CD4-positive, alpha-beta T cell (primary cell): ENCODE measurements at places on chromosomes 5 and 9.

DNA sequence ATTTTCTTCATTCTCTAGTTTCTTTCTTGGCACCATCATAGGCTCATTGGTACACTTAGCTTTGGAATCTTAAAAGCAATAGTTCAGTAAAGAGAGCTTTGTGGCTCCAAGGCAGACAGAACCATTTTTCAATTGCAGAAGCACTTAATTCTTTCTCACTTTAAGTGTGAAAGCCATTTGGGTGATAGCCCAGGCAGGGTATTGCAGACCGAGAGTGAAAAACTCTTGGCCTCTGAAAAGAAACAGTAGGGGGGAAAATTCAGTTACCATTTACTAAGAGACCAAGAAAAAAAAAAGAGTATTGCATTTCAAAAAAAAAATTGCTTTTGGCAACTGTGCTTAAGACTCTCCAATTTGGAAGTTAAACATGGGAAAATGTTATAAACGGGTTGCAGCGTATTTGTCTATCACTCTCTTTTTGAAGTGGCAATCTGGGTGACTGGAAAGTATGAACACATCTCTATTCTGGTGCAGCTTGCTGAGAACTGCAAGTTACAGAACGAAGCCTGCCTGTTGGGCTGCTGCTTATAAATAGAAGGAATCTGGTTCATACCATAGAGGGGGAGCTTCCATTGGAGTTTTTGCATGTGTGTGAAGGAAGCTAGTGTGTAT is 170.5 kb downstream of the TLE4 start:
- H3K27me3 ChIP-seq: no peaks in the 10 kb centered on the region
- no peak for DNase-seq
- H3K27ac ChIP-seq: no peak overlapping the region
- no peaks in the 10 kb centered on the region for H3K36me3 ChIP-seq
- H3K4me3 ChIP-seq: no peak overlapping the region

GRCh38 chr5:72213482-72213881 is 106.2 kb downstream of the MAP1B start:
- no peak for DNase-seq
- H3K4me3 ChIP-seq: no peak overlapping the region
- H3K36me3 ChIP-seq: peaks cover 8% of the 10 kb centered on the region
- no peaks in the 10 kb centered on the region for H3K27me3 ChIP-seq

DNA sequence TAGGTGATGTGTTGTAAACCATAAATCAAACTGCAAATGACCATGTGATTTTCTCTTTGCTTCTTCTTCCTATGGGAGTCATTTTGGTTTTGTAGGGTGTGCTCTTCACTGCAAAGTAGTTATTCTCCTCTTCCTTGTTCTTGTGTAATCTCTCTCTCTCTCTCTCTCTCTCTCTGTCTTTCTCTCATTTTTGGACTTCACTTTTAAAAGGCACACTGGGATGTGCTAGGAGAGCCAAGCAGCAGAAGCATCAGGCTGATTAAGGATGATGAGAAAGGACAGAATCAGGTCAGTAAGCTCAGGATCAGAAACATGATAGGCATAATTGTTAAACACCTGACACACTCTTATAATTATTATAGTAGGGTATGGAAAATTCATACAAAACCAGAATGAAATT is 505.3 kb upstream of the ZNF608 start:
- no peaks in the 10 kb centered on the region for H3K27me3 ChIP-seq
- no peak overlapping the region for H3K4me3 ChIP-seq
- no peaks in the 10 kb centered on the region for H3K36me3 ChIP-seq
- H3K4me1 ChIP-seq: no peaks in the 10 kb centered on the region

GRCh38 chr9:126518763-126519162 is 95.0 kb upstream of the LMX1B start:
- peaks cover 50% of the 10 kb centered on the region for H3K4me1 ChIP-seq
- H3K36me3 ChIP-seq: no peaks in the 10 kb centered on the region
- no peak for DNase-seq
- H3K4me3 ChIP-seq: no peak overlapping the region

DNA sequence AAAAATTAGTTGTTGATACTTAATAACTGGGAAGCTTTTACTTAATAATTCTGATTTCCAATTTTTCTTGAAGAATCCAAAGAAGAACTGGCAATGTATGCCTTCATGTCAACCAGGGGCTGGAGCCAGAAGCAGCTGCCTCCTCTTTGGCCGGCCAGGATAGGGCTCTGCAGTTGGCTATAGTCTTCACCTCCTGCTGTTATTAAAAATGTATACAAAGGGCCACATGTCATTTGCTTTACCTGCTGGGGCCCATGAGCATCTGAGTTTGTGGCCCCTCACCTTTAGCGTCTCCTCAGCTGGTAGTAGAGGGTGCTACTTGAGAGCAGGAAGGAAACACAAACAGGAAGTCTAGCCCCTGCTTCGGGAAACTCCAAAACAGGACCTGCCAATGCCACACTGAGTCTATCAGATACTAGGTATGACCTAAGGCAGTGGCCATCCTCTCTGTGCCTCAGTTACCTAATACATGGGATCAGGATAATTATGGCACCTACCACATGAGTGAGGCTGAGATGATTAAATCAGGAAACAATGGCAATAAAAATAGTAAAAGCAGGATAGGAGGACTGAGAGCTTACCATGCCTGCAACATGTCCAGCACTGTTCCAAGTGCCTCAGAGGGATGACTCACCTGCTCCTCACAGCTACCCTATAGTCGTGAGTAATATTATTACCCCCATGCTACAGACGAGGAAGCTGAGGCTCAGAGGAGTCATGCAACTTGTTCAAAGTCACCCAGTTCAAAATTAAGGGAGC is 21.3 kb downstream of the CCDC69 start:
- no peaks in the 10 kb centered on the region for H3K27me3 ChIP-seq
- H3K4me1 ChIP-seq: peaks cover 41% of the 10 kb centered on the region
- no peak overlapping the region for H3K4me3 ChIP-seq
- DNase-seq: peak; percentile 26

DNA sequence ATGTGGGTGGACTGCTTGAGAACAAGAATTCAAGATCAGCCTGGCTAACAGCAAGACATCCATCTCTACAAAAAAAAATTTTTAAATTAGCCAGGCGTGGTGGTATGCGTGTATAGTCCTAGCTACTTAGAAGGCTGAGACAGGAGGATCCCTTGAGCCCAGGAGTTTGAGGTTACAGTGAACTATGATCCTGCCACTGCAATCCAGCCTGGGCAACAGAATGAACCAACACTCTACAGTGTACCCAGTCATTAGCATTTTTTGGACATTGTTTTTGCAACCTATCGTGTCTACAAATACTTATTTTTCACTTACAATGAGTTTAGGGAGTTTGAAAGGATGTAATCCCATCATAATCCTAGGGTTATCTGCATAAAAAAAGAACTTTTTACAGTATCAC is 22.1 kb downstream of the RICTOR start:
- no peak for DNase-seq
- H3K4me3 ChIP-seq: no peak overlapping the region
- no peak overlapping the region for H3K27ac ChIP-seq

DNA sequence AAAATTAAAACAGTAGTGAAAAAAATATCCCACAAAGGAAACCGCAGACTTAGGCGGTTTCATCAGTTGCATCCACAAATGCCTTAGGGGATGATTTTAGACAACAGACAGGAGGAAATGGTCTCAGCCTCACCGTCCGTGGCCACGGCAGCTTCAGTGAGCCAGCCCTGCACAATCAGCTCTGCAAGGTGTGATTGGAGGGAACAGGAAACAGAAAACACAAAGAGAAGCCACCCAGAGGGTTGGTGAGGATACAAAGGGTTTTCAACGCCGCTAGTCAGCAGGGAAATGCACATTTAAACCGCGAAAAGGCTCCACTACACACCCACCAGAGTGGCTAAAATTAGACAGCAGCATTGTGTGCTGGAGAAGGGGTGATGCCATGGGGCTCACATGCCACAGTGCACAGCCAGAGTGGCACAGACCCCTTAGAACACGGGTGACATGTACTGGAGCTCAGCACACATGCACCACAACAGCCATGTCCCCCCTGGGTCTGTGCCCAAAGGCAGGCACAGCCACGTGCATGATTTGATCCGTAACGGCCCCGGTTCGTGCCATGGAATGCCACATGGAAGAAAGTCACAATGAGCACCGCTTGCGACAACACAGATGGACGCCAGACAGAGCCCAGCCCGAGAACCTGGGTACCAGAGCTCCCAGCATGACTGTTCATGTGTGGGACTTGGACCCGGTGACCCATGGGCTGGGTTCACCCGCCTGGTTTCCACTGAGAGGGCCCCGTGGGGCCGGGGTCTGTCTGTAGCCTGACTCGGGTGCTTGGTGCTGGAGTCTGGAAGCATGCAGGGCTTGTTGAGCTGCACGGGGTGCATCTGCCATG is 18.3 kb upstream of the TERT start:
- no peak overlapping the region for H3K27ac ChIP-seq
- no peaks in the 10 kb centered on the region for H3K27me3 ChIP-seq
- H3K4me3 ChIP-seq: peak overlapping the region; percentile 35
- DNase-seq: peak; percentile 37
- H3K36me3 ChIP-seq: peaks cover 5% of the 10 kb centered on the region

DNA sequence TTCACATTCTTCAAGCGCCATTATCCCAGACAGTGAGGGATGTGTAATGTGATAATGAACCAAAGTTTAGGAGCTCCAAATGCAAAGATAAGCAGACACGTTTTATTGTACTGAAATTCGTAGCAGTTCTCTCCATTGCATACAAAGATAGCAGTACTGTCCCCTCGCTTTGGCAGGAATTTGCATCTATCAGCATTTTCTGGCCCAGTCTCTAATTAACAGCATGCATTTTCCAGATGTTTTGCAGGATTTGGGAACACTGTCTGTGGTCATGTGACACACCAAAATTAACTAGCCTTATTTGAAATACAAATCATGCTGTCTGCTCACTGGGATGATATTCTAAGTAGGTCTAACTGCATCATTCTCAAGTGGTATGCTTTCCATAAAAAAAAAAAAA is 235.9 kb upstream of the TRPM3 start:
- H3K4me1 ChIP-seq: no peaks in the 10 kb centered on the region
- no peaks in the 10 kb centered on the region for H3K27me3 ChIP-seq
- no peak for DNase-seq
- H3K27ac ChIP-seq: no peak overlapping the region

DNA sequence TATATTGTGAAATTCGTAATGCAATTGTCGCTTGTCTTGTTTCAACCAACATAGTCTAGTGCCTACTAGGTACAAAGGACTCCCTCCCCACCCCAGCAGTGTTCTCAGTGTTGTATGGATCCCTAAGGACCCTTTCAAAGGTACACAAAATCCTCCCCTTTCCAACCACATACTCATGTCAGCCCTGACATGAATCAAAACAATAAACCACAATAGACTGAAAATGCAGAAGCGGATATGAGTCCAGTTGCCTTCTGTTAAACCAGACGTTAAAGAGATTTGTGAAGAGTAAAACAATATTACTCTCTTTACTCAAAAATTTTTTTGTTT is 82.4 kb upstream of the IFNK start:
- H3K27ac ChIP-seq: no peak overlapping the region
- no peak overlapping the region for H3K4me3 ChIP-seq
- no peaks in the 10 kb centered on the region for H3K4me1 ChIP-seq
- no peaks in the 10 kb centered on the region for H3K27me3 ChIP-seq
- H3K36me3 ChIP-seq: no peaks in the 10 kb centered on the region

DNA sequence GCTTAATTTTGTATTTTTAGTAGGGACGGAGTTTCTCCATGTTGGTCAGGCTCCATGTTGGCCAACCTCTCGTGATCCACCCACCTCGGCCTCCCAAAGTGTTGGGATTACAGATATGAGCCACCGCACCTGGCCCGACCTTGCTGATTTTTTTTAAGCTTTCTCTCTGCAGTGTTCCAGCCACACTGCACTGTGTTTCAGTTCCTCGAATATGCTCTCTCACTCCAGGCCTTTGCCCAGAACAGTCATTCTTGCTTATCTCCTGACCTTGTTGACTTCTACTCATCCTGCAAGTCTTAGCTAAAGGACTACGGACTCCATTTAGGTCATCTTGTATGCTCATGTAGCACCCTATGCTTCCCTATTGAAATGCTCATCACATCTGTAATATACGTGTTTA is 3.3 kb downstream of the SNAPC3 start:
- H3K27ac ChIP-seq: no peak overlapping the region
- no peak for DNase-seq
- H3K36me3 ChIP-seq: peaks cover 28% of the 10 kb centered on the region
- no peak overlapping the region for H3K4me3 ChIP-seq
- H3K4me1 ChIP-seq: peaks cover 27% of the 10 kb centered on the region
- H3K27me3 ChIP-seq: no peaks in the 10 kb centered on the region

- H3K27me3 ChIP-seq: no peaks in the 10 kb centered on the region
- no peaks in the 10 kb centered on the region for H3K36me3 ChIP-seq
- no peaks in the 10 kb centered on the region for H3K4me1 ChIP-seq
- H3K27ac ChIP-seq: no peak overlapping the region
- no peak overlapping the region for H3K4me3 ChIP-seq
Observed at GRCh38 chr5:9523090-9523823, 22.6 kb downstream of the SEMA5A start.

DNA sequence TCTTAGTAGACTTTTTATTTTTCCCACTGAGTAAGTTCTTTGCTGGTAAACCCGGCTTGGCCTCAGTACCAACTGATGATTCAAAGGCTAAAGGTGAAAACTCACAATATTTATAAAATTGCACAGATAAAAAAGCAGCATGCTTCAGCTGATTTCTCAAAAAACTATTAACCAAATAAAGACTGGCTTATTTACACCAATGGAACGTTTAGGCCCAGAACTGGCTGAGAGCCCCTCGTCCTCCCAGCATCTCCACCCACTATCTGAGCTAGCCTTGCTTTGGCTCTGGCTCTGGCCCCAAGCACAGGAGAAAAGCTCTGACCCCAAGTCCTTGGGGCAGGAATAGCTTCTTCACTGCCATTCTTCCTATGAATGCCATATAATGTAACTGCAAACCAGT is 68.5 kb downstream of the SPTLC1 start:
- H3K27ac ChIP-seq: no peak overlapping the region
- no peak overlapping the region for H3K4me3 ChIP-seq
- no peak for DNase-seq

GRCh38 chr5:156641686-156642085 is 208.4 kb upstream of the PPP1R2B start:
- H3K27me3 ChIP-seq: no peaks in the 10 kb centered on the region
- no peak overlapping the region for H3K27ac ChIP-seq
- no peaks in the 10 kb centered on the region for H3K4me1 ChIP-seq
- DNase-seq: no peak
- H3K4me3 ChIP-seq: no peak overlapping the region

GRCh38 chr9:128249558-128249907 is 26.3 kb downstream of the GOLGA2 start:
- no peak overlapping the region for H3K27ac ChIP-seq
- DNase-seq: no peak
- no peaks in the 10 kb centered on the region for H3K36me3 ChIP-seq
- peak overlapping the region; percentile 56 for H3K4me3 ChIP-seq
